Stimulated activated CD4-positive, alpha-beta T cell treated with anti-CD3 and anti-CD28 coated beads, Interleukin-4, amount 100 ng/mL, for 4 hours (primary cell): ENCODE measurements at places on chromosomes 1 and 21.
A peak's percentile ranks its signal among the peaks of the same experiment; 100 is the strongest.

GRCh38 chr1:234276151-234276788 is 97.0 kb upstream of the COA6 start:
- DNase-seq: no peak

GRCh38 chr1:108865316-108865910 is 8.5 kb upstream of the AKNAD1 start:
- DNase-seq: no peak

- DNase-seq: no peak
Measured at GRCh38 chr1:163928069-163928468, 606.3 kb downstream of the NUF2 start.

DNA sequence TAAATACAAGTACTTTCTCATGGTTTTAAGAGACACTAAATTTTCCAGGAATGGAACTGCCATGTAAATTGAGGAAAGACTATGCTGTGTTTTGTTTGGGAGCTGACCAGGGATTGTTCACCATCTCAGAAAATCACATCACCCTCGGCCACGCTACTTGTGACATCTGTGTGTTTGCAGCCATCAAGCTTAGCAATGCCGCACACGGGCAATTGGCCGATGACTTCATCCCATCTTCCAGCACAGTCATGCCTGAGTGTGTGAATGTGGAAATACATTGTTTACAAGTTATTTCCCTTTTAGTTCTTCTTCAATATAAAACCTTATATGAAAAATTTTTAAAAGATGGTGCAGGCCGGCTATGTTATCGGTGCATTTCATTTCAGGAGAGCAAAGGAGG is 121.6 kb downstream of the GLIS1 start:
- no peak for DNase-seq

- DNase-seq: no peak
Measured at GRCh38 chr1:53131590-53131938, 10.9 kb downstream of the SLC1A7 start.

GRCh38 chr1:212667223-212668139 is 32.2 kb downstream of the BATF3 start:
- DNase-seq: no peak

GRCh38 chr1:27267153-27267552 is 32.7 kb downstream of the WDTC1 start:
- no peak for DNase-seq

DNA sequence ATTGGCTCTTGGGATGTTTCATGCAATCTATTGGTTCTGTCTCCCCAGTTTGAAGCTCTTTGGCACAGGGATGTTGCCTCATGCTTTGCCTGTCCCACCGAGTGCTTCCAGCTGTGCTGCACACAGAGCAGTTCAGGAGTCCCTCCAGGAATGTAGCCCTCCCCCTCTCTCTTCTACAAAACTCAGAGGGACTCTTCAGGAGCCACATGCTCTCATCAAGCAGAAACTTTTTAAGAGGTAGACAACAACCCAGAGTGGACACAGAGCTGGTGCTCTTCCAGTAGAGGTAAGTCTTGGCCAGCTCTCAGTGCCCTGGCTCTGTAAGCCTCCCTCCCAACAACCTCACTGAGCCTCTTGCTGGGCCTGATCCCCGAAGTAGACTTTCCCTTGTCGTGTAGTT is 11.6 kb upstream of the ZNF697 start:
- no peak for DNase-seq

- DNase-seq: no peak
Measured at GRCh38 chr1:20358761-20359263, 68.1 kb downstream of the VWA5B1 start.

DNA sequence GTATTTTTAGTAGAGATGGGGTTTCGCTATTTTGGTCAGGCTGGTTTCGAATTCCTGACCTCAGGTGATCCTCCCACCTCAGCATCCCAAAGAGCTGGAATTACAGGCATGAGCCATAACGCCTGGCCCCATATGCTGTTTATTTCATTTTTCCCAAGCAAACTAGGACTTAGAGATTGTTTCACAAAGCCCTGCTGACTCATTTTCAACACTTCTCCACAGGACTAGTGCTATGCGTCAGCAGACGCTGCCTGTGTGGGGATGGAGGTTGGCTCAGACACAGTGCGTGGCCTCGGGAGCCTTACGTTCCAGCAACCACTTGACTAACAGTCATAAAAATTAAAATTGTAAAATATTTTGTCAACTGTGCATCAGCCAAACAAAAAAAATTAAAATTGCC is 22.7 kb downstream of the PKNOX1 start:
- DNase-seq: no peak

- DNase-seq: no peak
Measured at GRCh38 chr1:198909973-198910372, 271.1 kb downstream of the PTPRC start.

DNA sequence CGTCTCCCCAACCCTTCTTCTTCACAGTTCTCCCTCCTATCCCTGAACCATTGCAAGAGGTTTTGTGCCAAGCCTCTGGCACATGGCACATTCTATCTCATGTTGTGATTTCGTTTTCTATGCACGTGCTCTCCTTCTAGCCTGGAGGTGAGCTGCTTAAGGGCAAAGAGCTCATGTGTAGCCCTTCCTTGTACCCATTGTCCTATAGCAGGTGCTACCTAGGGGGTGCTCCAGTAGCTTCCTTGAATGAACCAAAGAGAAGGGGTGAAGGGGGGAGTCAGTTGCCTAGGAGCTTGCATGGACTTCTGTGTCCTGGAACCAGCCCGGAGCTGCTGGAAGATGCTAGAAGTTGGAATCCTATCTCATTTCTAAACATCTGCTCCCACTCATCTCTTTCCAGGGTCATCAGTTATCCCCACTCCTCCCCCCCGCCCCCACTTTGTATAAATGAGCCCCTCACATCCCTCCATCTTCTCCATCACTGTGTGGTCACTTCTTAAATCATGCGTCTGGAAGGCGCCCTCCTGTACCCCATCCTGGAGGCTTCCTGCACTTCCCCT is 535 bp upstream of the DISC1 start:
- no peak for DNase-seq

DNA sequence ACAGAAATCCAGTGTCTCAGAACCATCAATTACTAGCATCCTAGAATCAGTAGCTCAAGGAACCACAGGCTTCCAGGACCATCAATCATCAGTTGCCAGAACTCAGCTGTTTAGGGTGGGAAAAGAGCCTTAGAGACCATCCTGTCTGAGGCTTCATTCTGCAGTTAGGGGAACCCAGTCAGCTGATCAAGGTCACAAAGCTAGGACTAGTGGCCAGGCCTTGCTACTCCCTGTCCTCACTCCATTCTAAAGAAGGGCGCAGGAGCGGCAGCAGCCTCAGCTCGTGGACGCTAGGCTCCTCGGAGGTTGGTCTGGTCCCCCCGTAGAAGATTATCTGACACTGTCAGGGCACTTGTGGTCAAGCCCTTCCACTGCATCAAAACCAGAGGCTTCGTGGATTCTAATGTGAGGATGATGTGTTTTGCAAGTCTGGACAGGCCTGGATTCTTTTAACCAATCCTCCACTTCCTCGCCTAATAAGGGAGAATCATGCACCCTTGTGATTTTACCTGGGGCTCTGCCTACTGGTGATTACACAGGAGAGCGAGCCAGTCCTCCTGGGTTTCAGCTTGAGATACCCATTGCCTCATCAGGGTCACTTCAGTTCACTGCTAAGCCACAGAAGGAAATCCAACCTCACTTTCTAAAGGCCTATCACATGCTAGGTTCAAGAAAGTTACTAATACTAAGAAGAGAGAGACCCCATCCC is 41.7 kb upstream of the IFFO2 start:
- DNase-seq: no peak

GRCh38 chr1:205588636-205589035 is 43.2 kb downstream of the ELK4 start:
- DNase-seq: peak; percentile 9

GRCh38 chr1:47724432-47724999 is 272.7 kb downstream of the TRABD2B start:
- no peak for DNase-seq

DNA sequence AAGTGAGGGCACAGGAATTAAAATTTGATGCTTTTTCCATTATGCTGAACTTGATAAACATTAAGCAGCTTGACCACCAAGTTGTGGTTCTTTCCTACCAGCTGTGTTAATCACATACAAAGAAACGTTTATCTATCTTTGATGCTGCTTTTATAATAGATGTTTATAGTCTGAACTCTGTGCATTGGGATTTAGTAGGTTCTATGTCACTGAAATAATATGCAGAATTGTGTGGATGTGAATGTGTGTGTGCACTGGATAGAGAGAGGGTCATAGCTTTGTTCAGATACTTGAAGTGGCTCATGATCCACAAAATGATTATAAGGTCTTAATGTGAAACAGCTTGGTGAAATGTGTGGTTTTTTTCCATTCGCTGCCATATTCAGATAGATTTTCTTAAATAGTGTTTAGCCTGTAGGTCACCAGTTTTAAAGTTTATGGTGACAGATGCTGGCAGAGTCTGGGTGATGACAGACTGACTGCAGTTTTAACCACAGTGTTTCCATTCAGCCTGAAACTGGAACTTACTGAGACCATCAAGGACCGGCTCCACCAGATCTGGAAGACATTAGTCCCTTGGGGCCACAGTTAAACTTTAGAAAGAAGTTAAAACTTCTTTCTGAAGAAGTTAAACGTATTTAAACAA is 10.2 kb downstream of the DDI2 start:
- no peak for DNase-seq

DNA sequence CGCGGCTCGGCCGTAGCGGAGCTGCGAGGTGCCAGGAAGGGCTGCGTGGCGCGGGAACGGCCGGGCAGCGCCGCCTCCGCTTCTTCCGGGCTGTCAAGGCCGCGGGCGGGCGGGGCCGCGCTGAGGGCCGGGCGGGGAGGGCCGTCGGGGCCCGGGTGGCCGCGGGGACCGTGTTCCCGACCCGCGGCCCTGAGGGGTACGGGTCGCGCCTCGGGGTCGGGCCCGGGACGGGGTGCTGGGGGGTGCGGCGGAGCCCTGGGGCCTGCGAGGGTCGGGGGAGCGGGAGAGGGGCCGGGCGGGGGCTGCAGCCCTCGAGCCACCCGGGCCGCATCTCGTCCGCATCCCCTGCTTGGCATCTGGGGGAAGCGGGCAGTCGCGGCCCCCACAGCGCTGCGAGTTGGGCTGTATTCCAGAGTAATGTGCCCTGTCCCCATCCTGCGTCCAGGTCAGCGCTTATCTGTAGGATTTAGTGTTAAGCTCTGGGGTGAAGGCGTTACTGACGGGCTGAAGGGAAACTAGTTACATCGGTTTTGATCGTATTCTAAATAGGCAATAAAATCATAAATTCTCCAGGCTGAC is 379 bp downstream of the RER1 start:
- DNase-seq: no peak

GRCh38 chr1:55844322-55844721 is 629.2 kb upstream of the USP24 start:
- no peak for DNase-seq

- no peak for DNase-seq
Measured at GRCh38 chr1:51215169-51215568, 20.9 kb upstream of the RNF11 start.

GRCh38 chr1:189103956-189104355 is 1373.7 kb downstream of the BRINP3 start:
- DNase-seq: no peak

- DNase-seq: no peak
Measured at GRCh38 chr21:16455978-16456377, 726.2 kb downstream of the USP25 start.

GRCh38 chr1:32273391-32274208 is 18.3 kb upstream of the HDAC1 start:
- peak; percentile 95 for DNase-seq

- no peak for DNase-seq
Measured at GRCh38 chr1:195899762-195900352, 708.4 kb downstream of the KCNT2 start.

GRCh38 chr1:2282556-2283270 is 54.6 kb downstream of the SKI start:
- no peak for DNase-seq
